ENCODE measurements at places on chromosomes 3 and 15.
A peak's percentile ranks its signal among the peaks of the same experiment; 100 is the strongest.

DNA sequence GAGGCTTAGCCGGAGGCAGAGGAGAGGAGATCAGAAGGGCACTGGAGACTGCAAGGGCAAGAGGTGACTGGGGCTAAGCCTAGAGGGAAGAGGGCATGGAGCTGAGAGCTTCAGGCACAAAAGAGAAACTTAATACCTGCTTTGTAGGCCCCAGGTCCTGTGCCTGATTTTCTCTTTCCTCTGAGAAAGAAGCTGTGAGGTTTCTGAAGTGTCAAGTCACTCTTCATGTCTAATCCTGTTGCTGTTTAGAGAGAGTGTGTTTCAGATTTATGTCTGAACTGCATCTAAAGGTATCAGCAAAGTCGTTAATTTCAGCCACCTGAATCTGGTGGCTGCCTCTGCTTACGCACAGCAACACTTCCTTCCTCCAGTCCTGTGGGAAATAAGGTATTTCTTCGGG, 106.9 kb upstream of the RNU6-1 start:
- DNase-seq: no peak

GRCh38 chr3:112755845-112756613, 90.6 kb downstream of the CD200R1L start:
- DNase-seq: no peak

GRCh38 chr15:99994849-99995248, 261.6 kb upstream of the LYSMD4 start:
- DNase-seq: no peak

DNA sequence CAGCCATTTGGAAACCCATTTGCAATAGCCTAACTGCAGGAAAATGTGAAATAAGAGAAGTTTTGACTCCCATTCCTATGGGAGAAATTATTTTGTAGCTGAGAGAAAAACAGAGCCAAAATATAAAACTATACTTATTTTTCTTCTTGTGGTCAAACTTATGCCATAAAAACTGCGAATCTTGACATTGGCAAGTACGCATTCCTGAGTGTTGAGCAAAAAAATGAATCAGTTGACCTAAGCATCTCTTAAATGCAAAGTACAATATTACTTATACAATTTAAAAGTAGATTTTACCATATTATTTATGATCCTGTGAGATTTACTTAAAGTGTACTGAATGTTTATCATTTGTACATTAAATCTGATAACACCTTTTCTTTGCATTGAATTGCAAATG, 50.1 kb upstream of the CMC1 start:
- no peak for DNase-seq

GRCh38 chr3:55899887-55900286, 412.8 kb upstream of the WNT5A start:
- DNase-seq: no peak

GRCh38 chr3:170909129-170909903, 879 bp upstream of the EIF5A2 start:
- DNase-seq: peak; percentile 16

Data from SW 1271 (cell line).